BJ (cell line): ENCODE measurements at places on chromosomes 2 and 18. TPM values are rescaled to one million over a fixed set of nuclear protein-coding genes. Genes with fewer than 3 reads are reported as not detected.

The NCKAP1 gene
- 58.0 and 117 TPM in 2 replicates for polyA plus RNA-seq

The MAPK4 gene
- polyA plus RNA-seq: not detected in 2 replicates

The CD207 gene
- not detected in 2 replicates for polyA plus RNA-seq

- no peak for DNase-seq
Measured at GRCh38 chr2:11385216-11385615, 40.8 kb upstream of the ROCK2 start.

- DNase-seq: no peak
Measured at GRCh38 chr2:48265169-48266030, 264.6 kb upstream of the STON1 start.
